ENCODE measurements at places on chromosomes 11 and 22.

DNA sequence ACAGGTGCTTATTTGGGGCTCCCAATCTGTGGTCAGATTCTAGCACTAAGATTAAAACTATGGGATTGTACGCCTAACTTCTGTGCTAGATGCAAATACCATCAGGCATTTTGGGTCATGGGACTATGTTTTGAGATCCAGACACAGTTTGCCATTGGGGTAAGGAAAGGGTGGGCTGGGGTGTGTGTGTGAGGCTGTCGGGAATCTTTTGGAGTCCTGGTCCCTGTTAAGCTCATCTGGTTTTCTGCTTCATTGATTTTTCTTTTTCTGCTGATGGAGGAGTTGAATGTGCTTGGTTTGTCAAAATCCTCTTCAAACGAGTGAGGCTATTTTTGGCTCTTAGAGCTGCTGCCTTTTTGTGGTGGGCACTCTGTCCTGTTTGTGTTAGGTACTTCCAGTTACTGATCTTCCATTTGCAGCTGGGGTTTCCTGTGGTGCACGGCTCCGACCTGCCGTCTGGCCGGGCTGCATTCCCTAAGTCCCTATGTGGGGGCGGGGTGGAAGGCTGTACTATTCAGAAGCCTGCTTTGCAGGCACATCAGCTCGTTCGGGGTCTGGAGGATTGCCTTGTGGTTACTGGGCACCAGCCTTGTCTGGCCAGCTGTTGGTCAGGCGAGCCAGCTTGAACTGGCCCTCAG is 2.9 kb downstream of the BCR start:
- DNase-seq: peak; percentile 43

DNA sequence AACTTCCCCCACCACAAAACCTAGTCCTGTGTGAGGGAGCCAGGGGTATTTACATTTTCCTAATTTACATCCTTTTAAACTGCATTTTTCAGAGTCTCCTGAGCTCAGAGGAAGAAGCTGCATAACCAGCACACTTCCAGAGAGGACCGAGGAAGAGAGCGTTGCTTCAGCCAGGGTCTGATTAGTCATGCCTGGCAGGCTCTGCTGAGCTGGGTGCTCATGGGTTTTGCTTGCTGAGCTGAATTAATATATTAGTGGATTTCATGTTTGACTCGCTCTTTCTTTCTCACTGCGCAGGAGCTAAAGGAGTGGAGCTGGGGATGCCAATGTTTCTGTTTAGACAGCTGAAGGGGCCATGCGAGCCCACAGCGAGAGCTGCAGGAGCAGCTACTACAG is 539.3 kb upstream of the B3GAT1 start:
- no peak for DNase-seq

DNA sequence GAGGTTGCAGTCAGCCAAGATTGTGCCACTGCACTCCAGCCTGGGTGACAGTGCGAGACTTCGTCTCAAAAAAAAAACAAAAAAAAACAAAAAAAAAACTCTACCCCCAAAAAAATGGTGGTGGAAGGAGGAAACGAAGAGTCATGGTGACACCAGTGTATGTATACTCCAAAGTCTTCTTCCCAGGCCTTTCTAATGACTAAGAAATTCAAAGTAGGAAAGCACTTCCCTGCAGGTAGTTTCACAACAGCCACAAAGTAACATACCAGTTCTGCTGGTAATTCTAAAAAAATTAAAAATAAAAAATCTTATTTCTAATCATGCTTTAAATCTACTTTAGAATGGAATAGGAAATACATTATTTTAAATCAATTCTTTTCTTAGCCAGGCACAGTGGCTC is 72.6 kb downstream of the DENND5A start:
- DNase-seq: no peak

GRCh38 chr11:76005756-76006155 is 190.7 kb downstream of the UVRAG start:
- DNase-seq: no peak

DNA sequence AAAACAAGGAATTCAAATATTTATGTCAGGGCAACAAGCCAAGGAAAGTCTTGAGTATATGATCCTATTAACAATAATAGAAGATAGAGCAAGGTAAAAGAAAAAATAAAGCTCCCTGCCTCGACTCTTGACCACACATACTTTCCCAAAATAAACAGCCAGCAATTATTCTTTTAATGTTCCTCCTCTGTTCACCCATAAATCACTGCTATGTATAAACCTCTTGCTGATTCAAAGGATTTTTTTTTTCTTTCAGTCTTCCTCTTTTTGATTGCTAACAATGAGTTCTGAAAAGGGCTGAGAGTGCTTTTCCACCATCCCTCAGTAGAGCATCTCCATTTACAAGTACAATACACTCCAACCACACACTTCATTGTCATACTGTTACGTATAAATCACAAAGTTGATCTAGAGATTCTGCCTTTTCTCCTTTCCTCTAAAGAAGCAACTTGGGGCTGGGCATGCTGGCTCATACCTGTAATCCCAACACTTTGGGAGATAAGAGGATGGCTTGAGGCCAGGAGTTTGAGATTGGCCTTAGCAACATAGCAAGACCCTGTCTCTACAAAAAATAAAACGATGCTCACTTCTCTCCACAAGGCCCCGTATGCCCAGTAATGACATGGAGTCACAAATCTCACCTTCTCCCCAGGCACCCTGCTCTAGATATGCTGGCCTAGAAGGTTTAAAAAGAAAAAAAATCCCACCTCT is 24.0 kb downstream of the RAB30 start:
- no peak for DNase-seq

- DNase-seq: no peak
Observed at GRCh38 chr22:26265281-26265680, 96.0 kb downstream of the SEZ6L start.

GRCh38 chr11:73454987-73455386 is 78.8 kb downstream of the RELT start:
- DNase-seq: no peak

DNA sequence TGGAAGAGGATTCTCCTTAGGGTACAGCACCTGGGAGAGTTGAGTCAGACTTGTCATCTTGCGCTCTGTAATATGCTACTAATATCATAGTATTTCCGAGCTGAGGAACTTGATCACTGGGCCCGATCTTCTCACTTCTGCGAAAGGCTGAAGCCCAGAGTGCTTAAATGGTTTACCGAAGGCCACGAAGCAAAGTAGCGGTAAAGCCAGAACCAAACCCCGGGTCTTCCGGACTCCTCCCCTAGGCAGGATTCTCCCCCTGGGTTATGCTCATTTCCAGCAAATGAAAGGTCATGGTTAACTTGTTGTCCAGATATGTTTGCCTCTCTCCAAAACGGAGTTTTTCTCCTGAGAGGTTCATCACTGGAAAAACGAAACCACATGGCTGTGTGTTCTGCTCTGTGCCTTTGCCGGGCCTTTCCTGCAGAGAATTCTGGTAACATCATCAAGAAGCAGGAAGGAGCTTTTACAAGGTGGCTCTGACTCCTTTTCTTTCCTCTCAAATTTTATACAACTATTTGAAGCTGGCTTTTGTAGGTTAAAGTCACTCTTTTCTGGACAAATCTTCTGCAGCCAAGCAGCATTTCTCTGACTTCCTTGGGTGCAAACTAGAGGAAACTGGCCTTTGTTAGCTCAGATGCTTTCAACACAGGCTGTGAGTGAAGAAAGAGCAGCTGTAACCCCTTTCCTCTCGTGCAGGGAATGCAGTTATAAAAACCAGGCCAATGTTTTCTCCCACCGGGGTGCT is 35.5 kb downstream of the UBASH3B start:
- DNase-seq: no peak

DNA sequence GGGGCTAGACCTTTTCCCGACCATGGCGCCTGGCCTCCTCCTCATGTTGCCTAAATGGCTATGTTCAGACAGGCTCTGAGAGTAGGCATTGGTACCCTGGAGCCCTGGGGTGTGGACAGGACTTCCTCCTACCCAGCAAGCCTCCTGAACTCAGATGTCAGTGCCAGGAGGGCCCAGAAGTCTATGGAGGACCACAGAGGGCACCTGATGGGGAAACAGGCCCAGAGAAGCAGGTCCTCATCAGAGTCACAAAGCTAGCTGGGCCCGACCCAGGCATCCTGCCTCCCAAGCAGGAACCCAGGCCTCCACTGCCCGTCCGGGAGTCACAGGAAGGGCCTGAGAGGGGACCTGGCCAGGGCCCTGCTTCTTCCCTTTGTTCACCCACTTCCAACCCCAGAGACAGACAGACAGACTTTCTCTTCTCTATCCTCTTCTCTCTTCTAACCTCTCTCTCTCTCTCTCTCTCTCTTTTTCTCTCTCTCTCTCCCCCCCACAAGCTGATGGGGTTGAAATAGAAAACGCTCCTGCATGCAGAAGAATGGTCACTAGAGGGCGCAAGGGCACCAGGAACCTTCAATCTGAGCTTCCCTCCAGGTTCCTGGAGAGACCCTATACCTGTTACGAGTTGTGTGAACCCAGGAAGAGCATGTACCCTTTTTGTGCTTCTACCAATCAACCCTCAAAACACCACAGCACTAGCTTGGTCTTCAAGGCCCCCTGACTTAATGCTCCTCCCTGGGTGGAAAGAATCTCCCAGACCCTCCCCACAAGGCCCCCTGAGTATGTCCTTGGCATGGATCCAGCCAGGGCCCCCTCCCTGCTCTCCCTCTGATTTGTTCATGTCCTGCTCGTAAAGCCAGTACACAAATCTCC is 27.1 kb downstream of the ARAP1 start:
- DNase-seq: peak; percentile 25

- no peak for DNase-seq
Observed at GRCh38 chr11:34395916-34396550, 38.2 kb upstream of the ABTB2 start.

DNA sequence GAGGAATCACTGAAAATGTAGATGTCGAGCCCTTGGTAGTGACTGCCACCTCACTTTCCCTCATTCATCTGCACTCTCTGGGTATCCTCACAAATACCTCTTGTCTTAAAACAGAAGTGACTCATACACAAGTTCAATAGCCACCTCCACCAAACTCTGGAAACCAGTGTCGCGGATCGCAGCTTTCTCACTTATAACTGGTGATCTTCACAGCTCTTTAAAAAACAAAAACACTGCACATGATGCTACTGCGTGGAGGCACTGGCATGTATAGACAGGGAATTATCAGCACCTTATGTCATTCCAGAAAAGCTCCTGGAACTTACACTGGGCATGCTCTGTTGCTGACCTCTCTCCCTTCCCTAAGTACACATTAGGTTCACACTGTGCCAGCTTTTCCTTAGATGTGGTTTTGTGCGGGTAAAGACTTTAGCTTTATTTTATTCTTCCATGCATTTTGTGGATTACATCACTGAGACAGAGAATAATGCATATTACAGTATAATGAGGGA is 425.5 kb upstream of the CADM1 start:
- DNase-seq: no peak

- no peak for DNase-seq
Observed at GRCh38 chr11:76838678-76839068, 22.0 kb upstream of the ACER3 start.

- DNase-seq: no peak
Observed at GRCh38 chr22:49348631-49349030, 479.0 kb downstream of the BRD1 start.
